Esophagus squamous epithelium (tissue), 5 donors: ENCODE measurements at places on chromosomes 4 and X.

- peaks cover 59% of the 10 kb centered on the region for H3K4me1 ChIP-seq
- H3K27ac ChIP-seq, result no peak overlapping the region
- no peaks in the 10 kb centered on the region for H3K27me3 ChIP-seq
- peaks cover 18% of the 10 kb centered on the region for H3K36me3 ChIP-seq
- DNase-seq, result no peak
- H3K4me3 ChIP-seq, result no peak overlapping the region
Observed at GRCh38 chr4:11399461-11399971, 29.2 kb downstream of the HS3ST1 start.

DNA sequence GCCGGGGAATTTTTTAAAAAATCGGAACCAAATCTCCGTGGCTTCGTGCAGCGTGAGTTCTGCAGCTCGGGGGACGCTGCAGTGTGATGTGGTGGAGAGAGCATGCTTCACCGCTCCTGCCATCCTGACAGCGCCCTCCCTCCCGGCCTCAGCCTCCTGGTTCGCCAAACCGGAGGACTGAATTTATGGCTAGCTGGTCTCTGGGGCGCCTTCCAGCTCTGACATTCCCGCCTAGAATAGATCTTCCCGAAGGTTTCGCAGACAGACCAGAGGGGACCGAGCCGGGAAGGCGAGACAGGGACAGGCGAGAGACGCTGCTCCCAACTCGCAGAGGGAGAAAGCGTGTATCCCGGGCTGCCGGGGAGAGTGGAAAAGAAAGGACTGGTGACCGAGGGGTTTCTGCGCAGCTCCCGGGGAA is 25.9 kb downstream of the HOPX start:
- no peaks in the 10 kb centered on the region for H3K27me3 ChIP-seq
- H3K4me1 ChIP-seq, result peaks cover 32% of the 10 kb centered on the region
- H3K4me3 ChIP-seq, result peak overlapping the region; percentile 55
- H3K36me3 ChIP-seq, result no peaks in the 10 kb centered on the region

DNA sequence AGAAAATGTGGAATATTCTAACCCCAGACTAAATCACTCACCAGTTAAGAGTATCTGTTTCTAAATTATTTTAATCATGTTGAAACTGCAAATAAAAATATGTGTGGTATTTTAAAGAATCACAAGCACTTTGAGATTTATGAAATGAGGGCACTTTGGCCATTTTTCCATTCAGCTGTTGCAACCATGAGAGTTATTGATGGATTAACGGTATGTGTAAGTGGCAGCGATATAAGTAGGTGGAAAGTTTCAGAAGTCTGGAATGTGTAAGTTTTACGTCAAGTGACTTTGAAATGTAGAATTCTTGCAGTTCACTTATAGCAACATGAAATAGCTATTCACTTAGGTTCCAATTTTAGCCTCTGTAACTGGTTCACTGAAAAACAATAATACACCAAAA is 905.1 kb upstream of the SLIT2 start:
- no peaks in the 10 kb centered on the region for H3K36me3 ChIP-seq
- H3K4me1 ChIP-seq, result no peaks in the 10 kb centered on the region
- no peaks in the 10 kb centered on the region for H3K27me3 ChIP-seq
- H3K4me3 ChIP-seq, result no peak overlapping the region
- no peak for DNase-seq

- H3K4me1 ChIP-seq, result no peaks in the 10 kb centered on the region
- no peak overlapping the region for H3K27ac ChIP-seq
- no peaks in the 10 kb centered on the region for H3K27me3 ChIP-seq
- H3K36me3 ChIP-seq, result no peaks in the 10 kb centered on the region
- DNase-seq, result no peak
Observed at GRCh38 chr4:173014113-173014558, 154.5 kb upstream of the GALNT7 start.

- no peaks in the 10 kb centered on the region for H3K27me3 ChIP-seq
- no peak for DNase-seq
- H3K4me3 ChIP-seq, result no peak overlapping the region
- H3K27ac ChIP-seq, result no peak overlapping the region
Observed at GRCh38 chrX:74344280-74344622, 40.3 kb downstream of the ZCCHC13 start.

DNA sequence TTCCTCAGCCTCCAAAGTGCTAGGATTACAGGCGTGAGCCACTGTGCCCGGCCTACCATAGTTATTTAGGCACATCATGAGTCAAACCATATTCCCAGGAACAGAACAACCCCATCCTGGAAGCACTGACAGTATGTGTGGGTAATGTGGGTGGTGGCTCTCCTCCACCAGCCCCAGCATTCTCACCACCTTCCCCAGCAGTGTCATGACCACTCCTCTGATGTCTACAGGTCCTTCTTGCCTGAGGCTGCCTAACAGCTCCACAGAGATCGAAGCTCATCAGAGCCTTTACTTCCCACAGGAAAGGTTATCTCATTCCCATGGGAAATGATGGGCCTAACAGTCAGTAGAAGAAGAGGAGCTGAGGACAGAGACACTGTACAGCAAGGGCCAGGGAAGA is 129.5 kb upstream of the GPC4 start:
- no peaks in the 10 kb centered on the region for H3K4me1 ChIP-seq
- H3K4me3 ChIP-seq, result no peak overlapping the region
- H3K36me3 ChIP-seq, result no peaks in the 10 kb centered on the region
